ENCODE measurements at places on chromosomes 3 and 15. TPM values are rescaled to one million over a fixed set of nuclear protein-coding genes. Genes with fewer than 3 reads are reported as not detected.

Gene TTC23
- total RNA-seq: 6.1 TPM

Gene LYZL4
- not detected for total RNA-seq

DNA sequence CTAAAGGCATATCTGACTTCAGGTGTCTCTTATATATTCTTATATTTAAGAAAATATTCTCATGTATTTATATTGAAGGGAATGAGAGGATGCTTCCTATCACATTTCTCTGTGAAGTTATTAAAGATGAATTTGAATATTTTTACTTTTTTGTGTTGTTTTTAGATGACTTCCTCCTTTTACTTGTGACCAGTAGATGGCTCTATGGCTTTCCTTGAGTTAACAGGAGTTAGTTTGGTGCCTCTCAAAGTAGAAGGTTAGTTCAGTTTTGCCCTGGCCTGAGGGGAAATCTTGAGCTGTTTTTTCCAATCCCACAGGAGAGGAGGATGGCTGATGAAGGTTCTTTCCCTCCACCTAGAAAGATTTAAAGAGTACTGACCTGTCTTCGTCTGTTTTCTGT, 80.7 kb downstream of the SQOR start:
- no peak for DNase-seq
- H3K4me3 ChIP-seq: no peak overlapping the region
- no peaks in the 10 kb centered on the region for H3K27me3 ChIP-seq
- H3K4me1 ChIP-seq: no peaks in the 10 kb centered on the region

GRCh38 chr15:21267226-21267625, 173.1 kb downstream of the POTEB3 start:
- H3K27ac ChIP-seq: no peak overlapping the region
- no peaks in the 10 kb centered on the region for H3K27me3 ChIP-seq
- no peak for DNase-seq
- no peaks in the 10 kb centered on the region for H3K4me1 ChIP-seq
- no peak overlapping the region for H3K4me3 ChIP-seq
- H3K36me3 ChIP-seq: no peaks in the 10 kb centered on the region

GRCh38 chr3:160722331-160722730, 33.7 kb upstream of the PPM1L start:
- H3K36me3 ChIP-seq: no peaks in the 10 kb centered on the region
- H3K27me3 ChIP-seq: no peaks in the 10 kb centered on the region
- no peaks in the 10 kb centered on the region for H3K4me1 ChIP-seq

GRCh38 chr3:197339841-197340520, 41.6 kb upstream of the DLG1 start:
- no peak overlapping the region for H3K4me3 ChIP-seq
- no peaks in the 10 kb centered on the region for H3K27me3 ChIP-seq
- no peak overlapping the region for H3K27ac ChIP-seq
- no peaks in the 10 kb centered on the region for H3K36me3 ChIP-seq
- DNase-seq: peak; percentile 31
